ENCODE measurements at places on chromosomes 13 and 19.

DNA sequence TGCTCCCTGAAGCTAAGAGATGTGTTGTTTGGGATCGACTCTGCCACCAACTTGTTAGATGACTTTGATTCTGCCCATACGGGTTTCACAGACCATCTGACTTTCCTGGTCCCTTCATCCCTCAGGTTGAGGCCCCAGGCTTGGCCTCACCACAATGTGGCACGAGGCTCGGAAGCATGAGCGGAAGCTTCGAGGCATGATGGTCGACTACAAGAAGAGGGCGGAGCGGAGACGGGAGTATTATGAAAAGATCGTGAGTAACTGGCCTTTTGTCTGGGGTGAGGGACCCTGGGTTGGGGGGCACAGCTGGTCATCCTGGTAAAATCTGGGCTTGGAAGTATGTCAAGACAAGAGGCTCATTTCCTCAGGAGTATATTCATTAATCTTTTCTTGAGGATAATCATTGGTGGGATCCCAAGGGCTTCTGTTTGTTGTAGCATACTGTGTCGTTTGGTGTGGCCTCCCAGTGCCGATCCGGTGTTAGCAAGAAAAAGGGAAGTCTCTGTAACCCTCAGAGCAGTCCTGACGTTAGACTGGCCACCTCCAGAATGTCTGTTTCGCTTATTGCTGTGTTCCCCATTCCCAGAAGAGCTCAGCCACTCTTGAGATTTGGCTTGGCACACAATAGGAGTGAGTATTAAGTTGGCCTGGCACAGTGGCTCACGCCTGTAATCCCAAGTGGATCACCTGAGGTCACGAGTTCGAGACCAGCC, 1.4 kb downstream of the CLASRP start:
- DNase-seq = no peak

GRCh38 chr13:110458017-110458416, 103.5 kb downstream of the RAB20 start:
- DNase-seq = no peak

DNA sequence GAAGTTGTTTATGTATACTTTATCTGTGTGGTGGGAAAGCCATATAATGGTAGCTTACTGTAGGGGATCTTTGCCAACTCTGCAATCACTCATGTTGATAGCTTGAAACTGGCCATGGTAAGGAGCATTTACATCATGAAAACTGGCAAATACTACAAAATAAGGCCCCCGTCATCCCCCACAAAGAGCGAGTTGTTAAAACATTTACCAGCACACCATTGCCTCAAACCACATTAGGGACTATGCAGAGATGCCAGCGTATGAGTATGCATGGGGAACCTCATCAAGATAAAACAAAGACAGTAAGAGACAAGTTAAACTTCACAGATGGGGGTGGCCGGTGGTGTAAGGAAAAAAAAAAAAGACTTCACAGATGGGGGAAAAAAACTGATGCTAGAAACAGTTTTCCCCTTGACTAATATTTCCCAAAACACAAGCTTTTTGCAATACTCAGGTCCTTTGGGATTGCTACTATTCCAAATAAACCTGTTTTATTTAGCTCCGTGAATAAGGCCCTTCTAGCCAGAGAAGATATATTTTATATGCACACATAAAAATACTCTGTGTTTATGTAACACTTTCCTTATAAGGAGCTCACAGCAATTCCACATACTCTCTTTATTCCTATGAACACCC, 70.6 kb upstream of the SERP2 start:
- DNase-seq = no peak

GRCh38 chr13:52751196-52751595, 11.6 kb upstream of the CNMD start:
- DNase-seq = peak; percentile 16

- no peak for DNase-seq
Measured at GRCh38 chr19:16585808-16586476, 13.7 kb upstream of the SLC35E1 start.

DNA sequence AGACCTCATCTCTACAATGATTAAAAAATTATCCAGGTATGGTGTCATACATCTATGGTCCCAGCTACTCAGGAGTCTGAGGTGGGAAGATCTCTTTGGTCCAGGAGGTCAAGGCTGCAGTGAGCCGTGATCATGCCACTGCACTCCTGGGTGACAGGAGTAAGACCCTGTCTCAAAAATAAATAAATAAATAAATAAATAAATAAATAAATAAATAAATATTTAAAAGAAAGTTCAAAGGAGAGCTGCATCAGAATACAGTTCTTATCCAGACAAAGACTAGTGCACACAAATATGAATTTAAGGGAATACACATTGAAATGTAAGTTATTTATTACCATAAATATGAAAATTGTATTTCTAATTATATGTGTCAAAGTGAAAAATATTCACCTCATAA, 624.9 kb downstream of the SLITRK6 start:
- DNase-seq = no peak

GRCh38 chr13:21833921-21834320, 163.0 kb downstream of the FGF9 start:
- no peak for DNase-seq

DNA sequence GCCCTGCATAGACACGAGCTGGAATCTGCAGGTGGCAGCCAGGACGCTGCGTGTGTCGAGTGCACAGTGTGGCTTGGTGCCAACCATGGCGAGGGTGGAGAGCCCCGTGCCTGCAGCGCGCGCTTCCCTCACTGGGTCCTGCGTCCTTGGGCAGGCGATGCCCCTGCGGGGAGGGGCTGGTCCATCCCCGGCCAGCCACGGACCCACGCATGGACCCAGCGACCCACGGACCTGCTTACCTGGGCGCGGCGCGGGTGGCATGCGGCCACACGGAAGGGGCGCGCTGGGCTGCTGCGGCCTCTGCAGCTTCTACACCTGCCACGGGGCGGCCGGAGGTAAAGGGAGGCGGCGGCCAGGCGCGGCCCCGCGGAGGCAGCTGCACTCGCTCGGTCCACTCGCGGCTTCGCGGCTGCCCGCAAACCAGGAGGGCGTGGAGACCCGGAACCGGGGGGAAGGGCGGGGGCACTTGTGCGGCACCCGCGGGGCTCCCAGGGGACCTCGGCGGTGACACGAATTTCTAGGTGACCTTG, 569 bp upstream of the MCF2L start:
- no peak for DNase-seq

GRCh38 chr13:75771818-75772217, 135.7 kb downstream of the LMO7 start:
- DNase-seq = no peak

- no peak for DNase-seq
Measured at GRCh38 chr19:18269070-18269723, 5.1 kb downstream of the IQCN start.

DNA sequence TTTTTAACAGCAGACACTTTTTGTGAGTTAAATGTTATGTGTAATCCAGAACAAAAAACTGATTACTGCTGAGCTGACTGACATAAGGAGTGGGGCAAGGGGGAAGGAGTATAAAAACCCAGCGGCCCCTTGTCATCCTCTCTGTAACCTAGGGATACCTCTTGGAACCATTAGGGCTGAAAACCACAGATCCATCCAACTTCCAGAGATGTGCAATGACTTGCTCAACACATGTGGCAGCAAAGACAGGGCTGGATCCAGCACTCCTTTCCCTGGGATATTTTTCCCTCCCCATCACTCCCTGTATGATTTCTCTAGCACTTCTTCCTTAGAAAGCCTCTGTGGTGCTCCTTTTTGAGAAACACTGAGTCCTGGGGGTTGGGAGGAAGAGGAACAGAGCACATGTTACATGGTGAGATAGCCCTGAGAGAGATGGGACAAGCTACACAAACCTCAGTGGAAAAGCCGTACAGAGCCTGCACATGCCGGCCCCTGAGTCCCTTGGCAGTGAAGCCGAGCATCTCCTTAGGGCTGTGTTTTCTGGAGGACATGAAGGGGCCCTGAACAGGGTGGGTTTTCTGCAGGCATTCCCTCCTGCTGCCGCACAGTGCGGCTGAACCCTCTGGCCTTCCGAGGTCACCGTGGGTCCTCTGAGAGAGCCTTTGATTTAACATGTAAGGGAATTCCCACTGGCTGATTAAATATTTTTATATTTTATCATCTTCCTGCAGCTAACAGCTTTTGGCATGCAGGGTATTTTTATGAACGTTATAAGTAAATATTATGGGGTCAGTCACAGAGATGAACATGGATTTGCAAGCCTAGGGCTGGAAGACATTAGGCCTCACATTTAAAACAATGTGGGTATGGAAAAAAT, 219.9 kb downstream of the COG6 start:
- no peak for DNase-seq

DNA sequence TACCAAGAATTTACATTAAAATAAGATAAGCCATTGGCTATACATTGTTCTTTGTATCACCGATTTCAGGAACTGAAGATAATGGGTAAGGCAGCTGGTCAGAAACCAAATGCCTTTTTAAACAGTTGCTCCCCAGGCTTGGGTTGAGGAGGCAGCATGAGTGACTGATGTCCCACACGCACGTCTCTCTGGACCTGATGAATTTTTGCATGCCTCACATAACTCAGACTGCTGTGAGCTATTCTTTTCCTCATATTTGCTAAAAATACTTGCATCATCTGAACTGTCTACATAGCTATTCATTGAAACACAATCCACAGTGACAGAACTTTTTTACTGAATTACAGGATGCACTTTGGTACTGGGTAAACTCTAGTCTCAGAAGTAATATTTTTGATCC, 123.6 kb upstream of the MAB21L1 start:
- DNase-seq = no peak

- DNase-seq = no peak
Measured at GRCh38 chr19:18809149-18809868, 18.2 kb upstream of the COMP start.

GRCh38 chr19:19672816-19673215, 4.2 kb downstream of the ZNF101 start:
- DNase-seq = peak; percentile 12

- no peak for DNase-seq
Measured at GRCh38 chr13:34107806-34108205, 289.9 kb downstream of the RFC3 start.

GRCh38 chr19:49761625-49762311, 1.3 kb downstream of the TSKS start:
- DNase-seq = no peak

DNA sequence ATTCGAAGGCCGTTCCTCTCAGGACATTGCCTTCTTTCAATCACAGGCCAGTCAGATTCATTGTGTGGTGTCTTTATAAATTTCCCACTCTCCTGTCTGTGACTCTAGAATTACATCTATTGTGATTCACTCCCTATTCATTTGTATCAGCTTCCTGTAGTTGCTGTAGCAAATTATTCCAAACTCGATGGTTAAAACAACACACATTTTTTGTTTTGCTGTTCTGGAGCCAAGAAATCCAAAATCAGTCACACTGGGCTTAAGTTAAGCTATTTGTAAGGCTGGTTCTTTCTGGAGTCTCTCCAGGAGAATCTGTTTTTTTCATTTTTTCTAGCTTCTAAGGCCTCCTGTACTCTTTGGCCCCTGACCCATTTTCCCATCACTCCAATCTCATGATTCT, 1487.0 kb upstream of the SLC10A2 start:
- no peak for DNase-seq

DNA sequence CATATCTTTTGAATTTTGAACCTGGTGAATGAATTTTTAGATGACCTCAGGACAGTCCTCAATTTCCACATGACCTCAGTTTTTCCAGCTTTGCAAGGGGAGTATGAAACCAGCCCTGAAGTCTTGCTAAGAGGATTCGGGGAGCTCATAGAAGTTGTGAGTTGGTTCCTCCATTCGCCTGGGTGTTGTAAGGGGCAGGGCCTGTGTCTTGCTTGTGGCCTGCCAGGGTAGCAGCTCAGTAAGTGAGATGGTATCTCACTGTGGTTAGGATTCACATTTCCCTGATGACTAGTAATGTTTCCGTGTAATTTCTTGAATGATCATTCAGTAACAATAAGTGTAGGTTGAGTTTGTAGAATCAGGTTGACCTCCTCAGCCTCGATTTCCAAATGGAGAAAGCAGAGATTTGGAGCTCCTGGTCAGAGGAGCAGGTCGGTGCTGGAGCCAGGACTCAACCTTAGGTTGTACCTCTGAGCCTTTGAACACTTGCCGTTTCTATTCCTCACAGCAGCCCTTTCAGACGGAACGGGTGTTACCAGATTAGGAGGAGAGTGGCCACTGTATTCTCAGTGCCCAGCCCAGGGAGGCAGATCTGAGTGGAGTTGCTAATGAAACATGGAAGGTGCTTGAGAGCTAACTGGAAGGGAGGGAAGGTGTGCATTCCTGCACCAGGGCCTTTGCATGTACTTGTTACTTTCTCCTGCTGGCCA, 14.6 kb downstream of the NACC1 start:
- DNase-seq = no peak

DNA sequence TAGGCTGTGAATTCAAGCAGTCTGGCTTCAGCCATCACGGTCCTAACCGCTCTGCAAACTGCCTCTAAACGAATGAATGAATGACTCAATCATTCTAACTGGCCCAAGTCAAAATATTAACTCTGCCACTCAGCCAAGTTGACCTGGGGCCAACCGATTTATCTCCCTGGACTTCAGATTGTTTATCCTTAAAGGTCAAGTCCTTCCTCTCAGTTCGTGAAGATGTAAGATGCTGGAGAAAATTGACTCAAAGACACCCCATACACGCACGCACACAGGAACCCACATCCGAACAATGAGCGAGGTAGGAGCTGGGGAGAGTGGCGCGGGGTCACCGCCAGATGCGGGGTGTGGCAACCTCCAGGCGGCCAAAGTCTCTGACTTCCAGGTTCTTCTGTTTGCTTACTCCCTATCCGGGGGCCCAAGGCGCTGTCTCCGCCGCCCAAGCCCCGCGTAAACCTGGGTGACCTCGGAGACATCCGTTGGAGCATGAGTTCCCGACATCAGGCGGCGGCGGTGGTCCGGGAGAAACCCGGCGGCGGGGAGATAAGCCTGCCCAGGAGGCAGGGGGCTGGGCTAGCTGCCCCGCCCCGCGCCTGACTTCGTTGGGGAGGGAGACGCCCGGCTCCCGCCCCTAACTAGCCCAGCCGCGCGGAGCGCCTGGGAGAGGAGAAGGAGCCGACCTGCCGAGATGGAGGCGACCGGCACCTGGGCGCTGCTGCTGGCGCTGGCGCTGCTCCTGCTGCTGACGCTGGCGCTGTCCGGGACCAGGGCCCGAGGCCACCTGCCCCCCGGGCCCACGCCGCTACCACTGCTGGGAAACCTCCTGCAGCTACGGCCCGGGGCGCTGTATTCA, at the start of gene CYP2S1:
CYP2S1 (plus strand) TSS at position 646 of the 856 bp plus-strand sequence; CDS start at position 692, 46 bp downstream.
- DNase-seq = no peak

DNA sequence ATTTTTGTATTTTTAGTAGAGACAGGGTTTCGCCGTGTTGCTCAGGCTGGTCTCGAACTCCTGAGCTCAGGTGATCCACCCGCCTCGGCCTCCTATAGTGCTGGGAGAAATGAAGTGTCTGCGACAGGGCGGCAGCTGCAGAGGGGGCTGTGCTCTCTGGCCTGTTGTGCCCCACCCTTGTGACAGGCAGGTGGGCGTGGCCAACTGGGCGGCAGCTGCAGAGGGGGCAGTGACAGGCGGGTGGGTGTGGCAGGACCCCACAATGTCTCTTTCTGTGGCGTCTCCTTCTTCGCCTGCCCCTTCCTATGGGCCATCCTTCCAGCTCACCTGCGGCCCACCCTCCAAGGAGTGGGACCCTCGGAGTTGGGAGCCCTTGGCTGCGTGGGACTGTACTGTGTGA, 11.8 kb downstream of the STK11 start:
- no peak for DNase-seq

GRCh38 chr13:56988543-56988942, 152.2 kb upstream of the PRR20A start:
- DNase-seq = no peak

- DNase-seq = no peak
Measured at GRCh38 chr13:31286930-31287329, 87.2 kb downstream of the B3GLCT start.
